ENCODE measurements at places on chromosomes 7 and 10.

DNA sequence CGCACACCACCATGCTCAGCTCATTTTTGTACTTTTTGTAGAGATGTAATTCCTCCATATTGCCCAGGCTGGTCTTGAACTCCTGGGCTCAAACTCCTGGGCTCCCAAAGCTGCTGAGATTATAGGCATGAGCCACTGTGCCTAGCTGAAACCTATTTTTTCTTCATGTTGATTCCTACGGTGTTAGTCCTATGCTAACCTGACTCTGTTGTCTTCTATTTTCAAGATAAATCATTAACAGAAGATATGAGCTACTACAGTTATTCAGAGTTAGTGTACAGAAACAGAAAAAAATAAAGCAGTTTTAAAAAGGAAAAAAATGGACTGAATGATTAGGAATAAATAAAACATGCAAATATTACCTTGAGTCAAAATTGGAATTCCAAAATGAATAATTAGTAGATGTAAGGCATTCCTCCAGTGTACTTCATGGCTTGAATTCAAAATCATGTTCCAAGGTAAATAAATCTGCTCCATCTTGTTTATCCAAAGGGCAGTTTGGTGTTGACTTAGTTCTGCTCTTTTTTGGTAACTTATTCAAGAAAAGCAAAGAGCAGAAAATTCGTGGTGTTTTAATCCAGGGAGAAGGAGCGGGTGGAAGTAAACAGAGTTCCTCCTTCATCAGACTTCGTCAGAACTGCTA lies 185.8 kb downstream of the CACNB2 start:
- DNase-seq, result no peak

GRCh38 chr10:28304032-28304571 lies 1.2 kb upstream of the MPP7 start:
- DNase-seq, result no peak

GRCh38 chr10:49655099-49655498 lies 24.4 kb upstream of the C10orf53 start:
- DNase-seq, result no peak

- no peak for DNase-seq
Observed at GRCh38 chr10:126015413-126015812, 119.0 kb downstream of the FANK1 start.

DNA sequence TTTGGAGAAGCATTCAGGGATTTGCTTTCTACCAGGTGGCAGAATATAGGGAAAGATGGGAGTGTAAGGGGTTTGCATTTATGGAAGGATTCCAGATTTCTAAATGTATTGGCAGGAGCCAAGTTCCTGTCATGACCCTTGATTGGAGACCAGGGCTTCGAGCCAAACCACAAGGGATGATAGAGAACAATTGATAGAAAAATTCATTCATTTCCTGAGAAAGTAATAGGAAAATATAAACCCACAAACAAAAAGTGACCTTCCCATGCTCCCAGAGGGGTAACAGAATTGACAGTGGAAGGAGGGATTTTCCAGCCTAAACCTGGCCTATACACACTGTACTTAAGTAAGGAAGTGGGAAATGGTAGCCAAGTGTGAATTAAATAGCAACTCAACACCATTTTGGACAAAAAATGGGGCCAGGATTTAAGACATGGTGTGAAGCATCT lies 22.4 kb upstream of the IFIT2 start:
- DNase-seq, result no peak
